Stimulated activated CD8-positive, alpha-beta memory T cell treated with anti-CD3 and anti-CD28 coated beads, Interleukin-15, amount 100 ng/mL, for 4 hours (primary cell): ENCODE measurements at places on chromosomes 6 and 20.

- DNase-seq, result no peak
Observed at GRCh38 chr6:34129753-34130152, 16.1 kb downstream of the GRM4 start.

DNA sequence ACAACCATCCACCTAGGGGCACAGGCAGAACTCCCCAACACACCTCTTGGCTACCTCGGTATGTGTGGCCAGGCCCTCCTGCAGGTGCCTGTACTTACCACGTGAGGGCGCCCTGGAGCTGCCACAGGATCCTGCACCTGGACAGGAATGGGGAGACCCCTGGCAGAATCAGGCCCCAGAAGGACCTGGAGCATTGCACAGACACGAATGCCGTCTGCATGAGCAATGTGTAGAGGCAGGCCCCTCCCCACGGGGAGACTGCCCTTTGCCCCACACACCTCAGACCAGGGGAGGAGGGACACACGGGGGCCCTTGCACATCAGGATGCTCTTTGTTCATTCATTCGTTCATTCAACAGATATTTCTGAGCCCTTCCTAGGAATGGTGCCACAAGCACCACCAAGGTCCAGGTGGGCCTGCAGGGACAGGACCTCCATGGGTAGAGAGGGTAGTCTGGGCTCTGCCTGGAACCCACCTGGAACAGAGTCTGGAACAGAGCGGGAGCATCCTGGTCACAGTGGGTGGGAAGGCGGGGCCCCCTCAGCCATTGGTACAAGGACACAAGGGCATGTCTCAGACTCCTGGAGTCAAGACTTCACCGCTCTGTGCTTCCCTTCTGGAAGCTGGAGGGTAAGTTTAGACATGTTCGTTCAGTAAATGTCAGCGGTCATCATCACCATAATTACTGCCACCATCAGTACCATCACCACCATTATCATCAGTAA, 32.3 kb downstream of the YTHDF1 start:
- no peak for DNase-seq

DNA sequence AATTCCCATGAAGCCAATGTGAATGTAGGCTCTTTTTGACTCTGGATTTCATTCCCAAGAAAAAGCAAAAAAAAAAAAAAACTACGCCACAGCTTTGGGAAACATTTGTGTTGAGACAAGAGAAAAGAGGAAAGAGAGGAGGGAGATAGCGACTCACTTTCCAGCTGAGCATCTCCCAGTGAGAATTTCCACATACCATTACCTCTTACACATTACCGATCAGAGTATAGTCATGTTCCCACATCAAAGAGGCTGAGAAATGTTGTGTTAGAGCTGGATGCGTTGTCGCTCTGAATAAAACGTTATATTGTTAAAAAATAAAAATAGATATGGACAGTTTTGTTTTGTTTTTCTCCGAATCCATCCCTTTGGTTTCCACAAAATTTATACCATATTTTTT, 1019.3 kb upstream of the ADGRB3 start:
- no peak for DNase-seq

DNA sequence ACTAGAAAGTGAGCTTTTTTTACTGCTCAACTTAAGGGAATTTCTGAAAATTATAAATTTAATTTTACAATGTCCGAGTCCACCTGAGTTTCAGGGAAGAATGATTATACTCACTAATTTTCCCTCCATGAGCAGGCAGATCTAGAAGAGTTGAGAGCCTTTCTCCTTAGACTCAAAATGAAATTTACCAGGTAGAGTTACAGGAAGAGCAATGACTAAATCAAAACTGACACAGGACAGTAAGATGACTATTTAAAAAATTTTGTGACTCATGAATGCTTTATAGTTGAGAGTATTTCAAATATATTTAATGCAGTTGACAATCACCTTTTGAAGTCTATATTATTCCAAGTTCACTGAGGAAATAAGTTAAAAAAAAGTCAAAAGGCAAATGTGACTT, 198.1 kb upstream of the NRSN1 start:
- DNase-seq, result no peak

GRCh38 chr6:98272060-98272459, 562.3 kb upstream of the POU3F2 start:
- no peak for DNase-seq
